ENCODE measurements at places on chromosomes 2 and 18. TPM values are rescaled to one million over a fixed set of nuclear protein-coding genes. Genes with fewer than 3 reads are reported as not detected.

PDE11A gene
- not detected for total RNA-seq

CRYGC gene
- total RNA-seq = not detected

STARD6 gene
- not detected for total RNA-seq

GRCh38 chr2:140338795-140339194 is 1558.6 kb upstream of the NXPH2 start:
- H3K27ac ChIP-seq = no peak overlapping the region
- H3K4me1 ChIP-seq = no peaks in the 10 kb centered on the region
- no peaks in the 10 kb centered on the region for H3K27me3 ChIP-seq
- H3K4me3 ChIP-seq = no peak overlapping the region
- DNase-seq = no peak

DNA sequence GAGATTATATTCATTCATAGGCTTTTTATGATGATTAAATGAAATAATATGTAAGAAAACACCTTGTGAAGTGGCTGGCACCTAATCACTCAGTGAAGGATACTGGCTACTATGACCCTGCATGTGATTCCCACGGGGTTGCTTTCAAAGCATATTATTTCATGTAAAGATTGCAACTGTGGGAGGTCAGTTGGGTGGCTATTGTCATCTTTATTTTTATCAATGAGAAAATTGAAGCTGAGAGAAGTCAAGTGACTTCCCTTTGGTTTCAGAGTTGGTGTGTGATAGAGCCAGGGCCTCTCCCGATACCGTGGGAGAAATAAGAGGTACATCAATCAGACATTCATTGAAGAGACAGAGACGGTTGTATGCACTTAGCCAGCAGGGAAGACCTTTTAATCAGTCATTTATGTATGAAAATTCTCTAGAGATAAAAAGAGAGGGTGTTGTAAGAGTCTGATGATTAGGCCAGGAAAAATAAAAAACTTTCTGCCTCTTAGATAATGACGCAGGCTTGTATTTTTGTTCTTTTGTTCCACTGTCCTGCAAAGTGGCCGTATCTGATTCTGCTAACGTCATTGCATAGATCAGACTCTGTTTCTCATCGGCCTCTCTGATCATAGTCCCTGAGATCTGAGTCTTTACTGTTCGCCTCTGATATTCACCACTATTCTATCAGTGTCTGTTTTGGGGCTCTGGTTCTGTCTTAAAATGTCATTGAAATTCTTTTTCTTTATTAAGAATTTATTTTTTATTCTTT is 50.5 kb downstream of the QPCT start:
- peaks cover 3% of the 10 kb centered on the region for H3K27me3 ChIP-seq
- no peaks in the 10 kb centered on the region for H3K4me1 ChIP-seq
- H3K4me3 ChIP-seq = no peak overlapping the region
- no peak for DNase-seq
- no peaks in the 10 kb centered on the region for H3K36me3 ChIP-seq

Measured in Panc1 (cell line).